ENCODE measurements at places on chromosomes 5 and 9. TPM values are rescaled to one million over a fixed set of nuclear protein-coding genes. Genes with fewer than 3 reads are reported as not detected.

GRCh38 chr5:138668451-138669380 lies 84.5 kb upstream of the CTNNA1 start:
- peaks cover 10% of the 10 kb centered on the region for H3K4me1 ChIP-seq
- H3K36me3 ChIP-seq = no peaks in the 10 kb centered on the region
- H3K4me3 ChIP-seq = no peak overlapping the region
- H3K27ac ChIP-seq = no peak overlapping the region
- DNase-seq = no peak

DNA sequence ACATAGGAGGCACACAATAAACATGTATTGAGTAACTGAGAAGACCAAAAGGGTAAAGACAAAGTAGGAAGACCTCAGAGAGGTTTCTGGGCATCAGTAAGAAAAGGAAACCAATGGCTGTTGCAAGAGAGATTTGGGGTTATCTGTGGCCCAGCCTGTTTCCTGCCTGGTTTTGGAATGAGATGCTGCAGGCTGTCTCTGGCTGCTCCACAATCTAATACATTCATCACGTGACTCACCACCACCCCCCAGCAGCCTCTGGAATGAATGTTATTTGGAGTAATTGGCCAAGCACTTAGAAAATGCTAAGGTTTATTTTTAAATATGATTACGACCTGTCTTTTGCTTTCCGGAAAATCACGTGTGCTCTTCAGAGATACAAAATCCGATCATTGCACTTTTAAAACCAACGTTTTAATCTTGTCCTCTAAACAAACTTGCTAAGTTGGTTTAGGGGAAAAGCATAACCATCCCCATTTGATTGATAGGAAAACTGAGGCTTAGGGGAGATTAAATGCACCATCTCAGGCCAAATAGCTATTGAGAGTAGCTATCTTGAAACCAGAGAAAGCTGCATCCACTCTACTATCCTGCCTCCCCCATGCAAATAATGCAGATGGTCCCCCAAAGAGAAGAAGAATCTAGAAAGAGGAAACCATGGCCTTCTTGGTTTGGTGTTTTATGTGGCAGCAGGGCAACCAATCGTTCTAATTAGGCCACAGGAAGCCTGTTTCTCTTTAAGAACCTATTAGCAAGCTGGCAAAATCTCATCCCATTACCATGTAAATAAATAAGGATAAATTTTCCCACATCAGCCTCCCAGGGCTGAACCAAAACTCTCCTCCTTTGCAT lies 151.8 kb upstream of the ADRA1B start:
- no peak overlapping the region for H3K27ac ChIP-seq
- H3K36me3 ChIP-seq = no peaks in the 10 kb centered on the region
- H3K4me1 ChIP-seq = no peaks in the 10 kb centered on the region
- no peak overlapping the region for H3K4me3 ChIP-seq

TEX53 gene
- not detected for polyA plus RNA-seq

- no peaks in the 10 kb centered on the region for H3K27me3 ChIP-seq
- no peaks in the 10 kb centered on the region for H3K36me3 ChIP-seq
- H3K27ac ChIP-seq = no peak overlapping the region
These were observed 370.9 kb upstream of the PRR16 start for GRCh38 chr5:120093178-120093577.

MTREX gene
- 62.3 TPM for polyA plus RNA-seq

DNA sequence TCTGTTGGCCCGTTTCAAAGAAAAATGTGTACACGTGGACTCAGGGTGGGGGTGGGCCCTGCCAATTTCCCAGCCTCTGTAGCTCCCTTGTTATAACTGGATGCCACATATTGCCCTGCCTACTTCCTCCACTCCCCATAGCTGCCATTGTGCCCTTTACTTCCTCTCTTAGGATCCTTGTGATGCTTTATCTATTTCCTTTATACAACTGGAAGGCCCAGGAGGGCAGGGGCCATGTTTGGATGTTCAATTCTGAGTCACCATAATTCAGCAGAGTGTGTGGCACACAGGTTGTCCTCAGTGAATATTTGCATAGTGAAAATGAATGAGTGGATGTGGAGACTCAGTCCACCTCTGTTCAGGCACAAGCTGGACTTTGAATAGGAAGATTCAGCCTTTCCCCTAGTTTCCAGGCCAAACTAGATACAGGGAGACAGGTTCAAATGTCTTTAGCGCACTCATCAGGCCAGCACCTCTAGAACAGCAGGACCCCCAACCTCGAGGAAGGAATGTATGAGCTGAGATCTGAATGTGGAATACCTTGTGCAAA lies 10.6 kb upstream of the FEM1C start:
- H3K4me1 ChIP-seq = no peaks in the 10 kb centered on the region
- H3K36me3 ChIP-seq = no peaks in the 10 kb centered on the region
- no peak overlapping the region for H3K4me3 ChIP-seq
- no peaks in the 10 kb centered on the region for H3K27me3 ChIP-seq
- no peak for DNase-seq
- no peak overlapping the region for H3K27ac ChIP-seq

INSYN2B gene
- polyA plus RNA-seq = 0.26 TPM

GRCh38 chr9:95857124-95857523 lies 18.4 kb upstream of the ERCC6L2 start:
- no peaks in the 10 kb centered on the region for H3K27me3 ChIP-seq
- peak; percentile 84 for DNase-seq
- no peaks in the 10 kb centered on the region for H3K36me3 ChIP-seq
- no peak overlapping the region for H3K4me3 ChIP-seq
- no peak overlapping the region for H3K27ac ChIP-seq
- H3K4me1 ChIP-seq = peaks cover 15% of the 10 kb centered on the region

PRRT1B gene
- polyA plus RNA-seq = not detected

DNA sequence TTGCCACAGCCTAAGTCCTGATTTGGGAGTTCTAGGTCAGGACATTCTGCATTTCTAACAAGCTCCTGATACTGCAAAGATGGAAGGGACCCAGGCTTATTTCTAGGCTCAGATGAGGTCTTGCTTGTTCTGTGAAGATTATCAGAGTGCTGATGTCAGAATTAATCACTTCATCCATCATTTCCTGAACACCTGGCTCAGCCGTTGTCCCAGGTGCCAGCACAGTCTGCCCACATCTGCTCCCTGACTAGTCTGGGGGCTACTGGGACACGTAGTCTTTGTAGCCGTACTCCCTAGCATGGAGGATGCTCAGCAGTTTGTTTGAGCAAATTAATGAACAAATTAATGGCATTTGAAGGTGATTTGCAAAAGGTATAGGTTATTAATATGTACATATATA lies 17.9 kb upstream of the SPINK4 start:
- no peaks in the 10 kb centered on the region for H3K36me3 ChIP-seq
- peaks cover 3% of the 10 kb centered on the region for H3K27me3 ChIP-seq
- H3K27ac ChIP-seq = no peak overlapping the region
- no peak overlapping the region for H3K4me3 ChIP-seq

- H3K4me3 ChIP-seq = no peak overlapping the region
- peak; percentile 88 for DNase-seq
- no peak overlapping the region for H3K27ac ChIP-seq
- no peaks in the 10 kb centered on the region for H3K36me3 ChIP-seq
These were observed 456.2 kb downstream of the RASEF start for GRCh38 chr9:82606492-82607382.

DNA sequence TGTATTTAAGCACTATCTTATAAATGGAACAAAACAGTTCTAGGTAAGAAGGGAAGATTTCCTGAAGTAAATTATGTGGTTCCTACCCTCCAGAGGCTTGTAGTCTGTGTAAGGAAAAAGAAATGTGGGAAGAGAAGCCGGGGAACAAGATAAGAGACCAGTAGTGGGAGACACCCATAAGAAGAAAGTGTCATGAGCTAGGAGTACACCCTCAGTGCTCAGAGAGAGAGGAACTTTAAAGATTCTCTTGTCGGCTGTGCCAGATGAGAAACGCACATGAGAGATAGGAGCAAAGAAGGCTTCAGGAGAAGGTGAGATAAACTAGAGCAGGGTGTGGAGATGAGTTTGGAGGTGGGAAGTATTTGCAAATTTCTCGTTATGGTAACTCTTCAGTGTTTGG lies 18.1 kb downstream of the SLC36A1 start:
- H3K4me1 ChIP-seq = no peaks in the 10 kb centered on the region
- no peak overlapping the region for H3K4me3 ChIP-seq
- no peaks in the 10 kb centered on the region for H3K27me3 ChIP-seq
- H3K27ac ChIP-seq = no peak overlapping the region
- H3K36me3 ChIP-seq = peaks cover 35% of the 10 kb centered on the region
- DNase-seq = no peak

DNA sequence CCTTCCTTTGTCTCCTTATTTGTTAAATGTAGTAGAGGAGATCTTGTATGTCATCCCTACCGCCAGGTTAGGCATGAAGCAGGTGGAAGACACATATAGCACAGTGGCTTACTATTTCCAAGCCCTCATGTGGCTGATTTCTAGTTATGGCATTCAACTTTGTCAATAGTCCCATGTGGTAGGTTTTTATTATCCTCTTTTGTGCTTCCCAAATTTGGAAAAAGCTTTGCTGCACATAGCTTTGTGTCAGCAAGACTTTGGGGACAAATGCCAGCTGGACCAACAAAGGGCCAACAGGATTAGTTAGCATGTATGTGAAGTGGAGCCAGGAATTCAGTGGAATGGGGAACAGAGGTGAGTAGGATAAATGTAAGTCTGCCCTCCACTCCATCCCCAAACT lies 276.3 kb downstream of the PSAT1 start:
- no peak overlapping the region for H3K27ac ChIP-seq
- no peaks in the 10 kb centered on the region for H3K27me3 ChIP-seq
- no peaks in the 10 kb centered on the region for H3K4me1 ChIP-seq

- H3K36me3 ChIP-seq = no peaks in the 10 kb centered on the region
- H3K27ac ChIP-seq = no peak overlapping the region
- no peak for DNase-seq
- H3K4me3 ChIP-seq = no peak overlapping the region
These were observed 605.6 kb downstream of the PDE4D start for GRCh38 chr5:59287884-59288283.

DNA sequence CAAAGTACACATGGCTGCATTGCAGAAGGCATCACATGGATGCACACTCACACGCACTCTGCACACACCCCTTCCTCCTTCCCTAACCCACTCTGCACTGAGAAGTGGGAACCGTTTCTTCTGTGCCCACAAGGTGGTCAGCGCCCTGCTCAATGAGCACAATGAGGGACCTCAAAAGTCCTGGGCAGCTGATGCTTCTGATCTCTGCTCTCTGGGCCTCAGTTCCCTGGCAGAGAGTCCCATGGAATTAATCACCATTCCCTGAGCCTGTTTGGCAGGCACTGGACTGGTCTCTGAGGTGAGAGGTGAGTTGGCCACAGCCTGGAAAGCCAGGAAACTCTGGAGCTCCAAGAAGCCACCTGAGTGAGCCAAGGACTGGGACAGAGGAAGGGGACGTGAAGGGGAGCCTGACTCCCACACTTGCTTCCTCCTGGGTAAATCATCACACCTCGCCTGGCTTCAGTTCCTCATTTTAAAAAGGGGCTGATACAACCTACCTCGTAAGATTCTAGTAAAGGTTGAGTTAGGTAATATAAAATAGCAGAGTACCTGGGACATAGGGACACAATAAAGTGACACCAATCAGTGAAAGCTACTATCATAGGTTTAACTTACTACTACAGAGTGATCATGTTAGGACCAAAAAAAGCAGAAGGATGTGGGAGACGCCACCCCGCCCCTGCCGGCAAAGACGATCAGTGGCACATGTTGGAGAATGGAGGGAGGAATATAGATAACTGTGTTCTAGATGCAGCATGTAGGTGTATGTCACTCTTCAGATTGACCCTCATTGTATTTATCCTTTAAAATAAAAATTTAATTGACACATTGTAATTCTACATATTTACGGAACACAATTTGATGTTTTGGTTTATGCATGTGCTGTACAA lies 21.1 kb upstream of the IGFBPL1 start:
- H3K36me3 ChIP-seq = no peaks in the 10 kb centered on the region
- H3K4me1 ChIP-seq = no peaks in the 10 kb centered on the region
- no peak for DNase-seq
- no peak overlapping the region for H3K27ac ChIP-seq

SLC25A25 gene
- polyA plus RNA-seq = 15.1 TPM

DNA sequence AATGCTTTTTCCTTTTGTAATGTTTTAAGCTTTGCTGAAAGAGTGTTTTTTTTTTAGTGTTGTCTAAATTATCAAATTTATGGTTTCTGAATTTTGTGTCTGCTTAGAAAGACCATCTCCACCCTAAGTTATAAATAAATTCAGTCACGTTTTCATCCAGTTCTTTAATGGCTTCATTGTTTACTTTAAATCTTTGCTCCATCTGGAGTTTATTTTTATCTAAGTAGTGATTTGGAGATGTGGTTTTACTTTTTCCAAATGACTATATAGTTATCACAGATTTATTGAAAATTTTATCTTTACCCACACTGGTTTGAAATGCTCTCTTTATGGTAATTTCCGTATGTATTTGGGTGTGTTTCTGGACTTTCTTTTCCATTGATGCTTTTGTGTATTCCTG lies 577.2 kb upstream of the ZNF608 start:
- DNase-seq = no peak
- no peak overlapping the region for H3K27ac ChIP-seq
- H3K4me1 ChIP-seq = peaks cover 3% of the 10 kb centered on the region
- no peaks in the 10 kb centered on the region for H3K36me3 ChIP-seq

- no peaks in the 10 kb centered on the region for H3K27me3 ChIP-seq
- peak; percentile 26 for DNase-seq
- no peaks in the 10 kb centered on the region for H3K36me3 ChIP-seq
- no peak overlapping the region for H3K27ac ChIP-seq
These were observed 141.8 kb downstream of the DMXL1 start for GRCh38 chr5:119212676-119213075.

DNA sequence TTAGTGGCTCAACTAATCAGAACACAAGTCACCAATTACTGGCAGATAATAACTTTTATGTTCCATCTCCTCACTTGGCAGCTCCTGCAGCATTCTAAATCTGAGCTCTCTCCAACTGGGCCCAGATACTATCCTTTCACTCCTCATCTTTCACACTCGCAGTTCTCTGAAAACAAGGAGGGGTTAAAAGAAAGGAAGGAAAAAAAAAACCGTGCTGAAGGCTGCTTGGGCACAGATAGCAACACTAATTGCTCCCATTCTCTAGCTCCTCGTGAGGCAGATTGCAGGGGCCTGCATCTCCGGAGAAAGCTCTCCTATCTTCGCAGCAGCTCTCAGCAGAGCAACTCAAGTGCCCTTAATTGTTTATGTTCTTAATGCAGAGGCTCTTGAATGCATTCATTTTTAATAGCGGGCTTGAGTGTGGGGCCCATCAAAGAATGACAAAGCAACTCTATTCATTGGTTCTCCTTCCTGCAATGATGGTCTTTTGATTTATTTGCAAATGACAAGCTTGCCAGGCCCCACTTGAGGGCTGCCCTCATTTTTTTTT lies 23.9 kb downstream of the TLE1 start:
- no peaks in the 10 kb centered on the region for H3K27me3 ChIP-seq
- peak overlapping the region; percentile 20 for H3K27ac ChIP-seq
- no peak overlapping the region for H3K4me3 ChIP-seq
- peaks cover 7% of the 10 kb centered on the region for H3K36me3 ChIP-seq
- peaks cover 40% of the 10 kb centered on the region for H3K4me1 ChIP-seq
